Hematopoietic multipotent progenitor cell treated with erythropoietin and hydrocortisone succinate and interleukin-3 and kit ligand, for 15 days (in vitro differentiated cells): ENCODE measurements at places on chromosomes 3 and 15.

DNA sequence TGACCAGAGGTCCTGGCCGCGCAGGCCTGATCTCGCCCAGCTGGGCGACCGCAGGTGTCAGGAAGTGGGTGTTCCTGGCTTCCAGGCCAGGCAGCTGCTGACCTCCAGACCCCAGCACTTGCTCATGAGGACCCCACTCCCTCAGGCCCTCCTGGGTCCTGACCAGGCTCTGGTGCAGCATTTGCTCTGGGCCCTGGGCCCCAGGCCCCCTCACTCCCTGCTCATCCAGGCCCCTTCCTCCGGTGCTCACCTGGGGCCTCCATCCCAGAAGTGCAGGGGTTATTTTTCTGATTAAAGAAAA lies 7.7 kb upstream of the ROPN1B start:
- DNase-seq, result no peak

DNA sequence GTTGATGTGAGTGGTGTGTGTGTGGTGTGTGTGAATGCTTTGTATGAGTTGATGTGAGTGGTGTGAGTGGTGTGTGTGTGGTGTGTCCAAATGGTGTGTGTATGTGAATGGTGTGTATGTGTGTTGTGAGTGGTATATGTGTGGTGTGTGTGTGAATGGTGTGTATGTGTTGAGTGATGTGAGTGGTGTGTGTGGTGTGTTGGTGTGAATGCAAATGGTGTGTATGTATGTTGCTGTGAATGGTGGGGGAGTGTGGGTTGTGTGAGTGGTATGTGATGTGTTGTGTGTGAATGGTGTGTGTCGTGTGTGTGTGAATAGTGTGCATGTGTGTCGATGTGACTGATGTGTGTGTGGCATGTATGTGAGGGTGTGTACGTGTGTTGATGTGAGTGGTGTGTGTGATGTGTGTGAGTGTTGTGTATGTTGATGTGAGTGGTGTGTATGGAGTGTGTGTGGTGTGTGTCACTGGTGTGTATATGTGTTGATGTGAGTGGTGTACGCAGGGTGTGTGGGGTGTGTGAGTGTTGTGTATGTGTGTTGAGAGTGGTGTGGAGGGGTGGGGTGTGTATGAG lies 40.6 kb downstream of the ARNT2 start:
- no peak for DNase-seq

DNA sequence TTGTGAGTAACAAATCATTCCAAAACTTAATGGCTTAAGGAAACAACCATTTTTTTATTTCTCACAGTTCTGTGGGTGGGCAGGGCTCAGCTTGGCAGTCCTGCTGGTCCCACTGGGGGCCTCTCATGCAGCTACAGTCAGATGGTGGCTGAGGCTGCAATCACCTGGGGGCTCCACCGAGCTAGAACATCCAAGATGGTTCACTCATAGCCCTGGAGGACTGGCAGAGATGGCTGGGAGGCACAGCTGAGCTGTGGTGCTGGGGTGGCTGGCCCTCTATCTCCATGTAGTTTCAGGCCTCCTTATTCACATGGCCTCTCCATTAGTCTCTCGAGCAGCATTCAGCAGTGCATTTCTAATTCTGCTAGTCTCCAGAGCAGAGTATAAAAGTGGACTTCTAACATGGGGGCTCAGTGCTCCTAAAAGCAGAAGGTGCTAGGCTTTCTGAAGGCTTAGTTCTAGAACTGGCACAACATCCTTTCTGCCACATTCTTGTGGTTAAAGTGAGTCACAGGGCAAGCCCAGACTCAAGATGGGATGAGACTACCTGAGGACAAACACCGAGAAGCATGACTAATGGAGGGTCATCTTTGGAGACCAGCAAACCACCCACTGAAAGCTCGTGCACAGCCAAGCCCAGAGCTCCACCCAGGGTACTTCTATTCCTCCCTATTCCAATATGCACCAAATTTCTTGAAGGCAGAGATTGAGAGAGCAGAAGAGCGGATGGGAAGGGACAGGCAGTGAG lies 6.3 kb downstream of the CAV3 start:
- DNase-seq, result no peak

- no peak for DNase-seq
These were observed 65.8 kb upstream of the ZBTB38 start for GRCh38 chr3:141302364-141303141.

- no peak for DNase-seq
These were observed 214.5 kb downstream of the NTRK3 start for GRCh38 chr15:88042047-88042446.

DNA sequence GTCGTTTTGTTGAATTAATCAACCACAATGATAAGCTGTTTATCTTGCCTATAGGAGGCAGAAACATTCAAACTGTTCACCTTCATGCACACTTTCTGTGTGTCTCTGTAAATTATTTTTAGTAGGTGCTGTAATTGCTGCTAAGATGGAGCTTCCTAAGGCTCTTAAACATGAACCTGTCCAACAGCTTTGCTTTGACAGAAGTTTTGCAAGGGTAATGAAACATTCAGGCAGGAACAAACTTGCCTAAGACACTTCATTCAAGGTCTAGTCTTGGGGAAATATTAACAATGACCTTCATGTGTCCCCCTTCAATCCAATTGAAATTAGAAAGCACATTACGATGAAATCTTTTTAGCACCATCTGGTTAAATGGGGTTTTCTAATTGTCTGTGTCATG lies 156.1 kb downstream of the DIPK2A start:
- no peak for DNase-seq

DNA sequence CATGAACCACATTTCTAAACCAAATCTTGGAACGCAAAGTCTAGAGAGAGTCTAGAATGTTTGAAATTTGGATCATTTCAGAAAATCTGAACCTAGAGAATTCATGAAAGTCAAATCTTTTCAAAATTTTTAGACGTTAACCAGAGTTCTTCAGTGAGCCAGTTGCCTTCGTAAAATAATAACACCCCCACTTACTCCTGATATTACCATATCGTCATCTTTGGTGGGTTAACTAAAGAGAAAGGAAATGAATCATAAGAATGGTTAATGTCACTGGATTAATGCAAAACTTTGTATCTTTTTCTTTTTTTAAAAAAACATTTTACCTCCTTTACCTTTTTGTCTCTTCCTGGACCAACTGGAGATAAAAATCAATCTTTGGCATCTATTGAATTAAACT lies 1.2 kb upstream of the ZBED2 start:
- no peak for DNase-seq

GRCh38 chr3:28476194-28476593 lies 127.6 kb upstream of the AZI2 start:
- no peak for DNase-seq

DNA sequence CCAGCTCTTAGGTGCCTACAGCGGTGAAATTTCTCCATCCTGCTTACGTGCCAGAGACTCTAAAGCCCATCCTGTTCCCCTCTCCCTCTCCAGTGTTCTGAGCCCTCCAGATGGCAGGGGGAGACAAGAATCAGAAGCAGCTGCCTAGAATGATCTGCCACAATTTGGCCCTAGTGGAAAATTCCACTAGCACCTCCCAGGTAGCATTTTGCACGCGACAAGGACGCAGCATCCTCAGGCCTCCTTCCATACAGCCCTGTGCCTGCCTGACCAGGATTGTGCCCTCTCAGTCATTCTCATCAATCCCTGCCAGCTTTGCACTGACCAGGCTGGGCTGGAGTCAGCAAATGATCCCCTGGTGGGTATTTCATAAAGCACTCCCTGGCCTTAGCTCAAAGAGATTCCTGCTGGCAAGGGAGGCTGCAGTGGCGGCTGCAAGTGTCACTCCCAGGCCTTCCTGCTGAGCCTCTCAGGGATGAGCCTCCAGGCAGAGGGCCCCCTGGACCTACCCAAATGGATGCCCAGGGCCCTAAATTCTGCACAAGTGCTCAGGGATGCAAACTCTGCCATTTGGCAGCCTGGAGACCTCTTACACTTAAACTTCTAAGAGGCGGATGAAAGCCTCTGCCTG lies 130.2 kb upstream of the ATP2B2 start:
- DNase-seq, result no peak

DNA sequence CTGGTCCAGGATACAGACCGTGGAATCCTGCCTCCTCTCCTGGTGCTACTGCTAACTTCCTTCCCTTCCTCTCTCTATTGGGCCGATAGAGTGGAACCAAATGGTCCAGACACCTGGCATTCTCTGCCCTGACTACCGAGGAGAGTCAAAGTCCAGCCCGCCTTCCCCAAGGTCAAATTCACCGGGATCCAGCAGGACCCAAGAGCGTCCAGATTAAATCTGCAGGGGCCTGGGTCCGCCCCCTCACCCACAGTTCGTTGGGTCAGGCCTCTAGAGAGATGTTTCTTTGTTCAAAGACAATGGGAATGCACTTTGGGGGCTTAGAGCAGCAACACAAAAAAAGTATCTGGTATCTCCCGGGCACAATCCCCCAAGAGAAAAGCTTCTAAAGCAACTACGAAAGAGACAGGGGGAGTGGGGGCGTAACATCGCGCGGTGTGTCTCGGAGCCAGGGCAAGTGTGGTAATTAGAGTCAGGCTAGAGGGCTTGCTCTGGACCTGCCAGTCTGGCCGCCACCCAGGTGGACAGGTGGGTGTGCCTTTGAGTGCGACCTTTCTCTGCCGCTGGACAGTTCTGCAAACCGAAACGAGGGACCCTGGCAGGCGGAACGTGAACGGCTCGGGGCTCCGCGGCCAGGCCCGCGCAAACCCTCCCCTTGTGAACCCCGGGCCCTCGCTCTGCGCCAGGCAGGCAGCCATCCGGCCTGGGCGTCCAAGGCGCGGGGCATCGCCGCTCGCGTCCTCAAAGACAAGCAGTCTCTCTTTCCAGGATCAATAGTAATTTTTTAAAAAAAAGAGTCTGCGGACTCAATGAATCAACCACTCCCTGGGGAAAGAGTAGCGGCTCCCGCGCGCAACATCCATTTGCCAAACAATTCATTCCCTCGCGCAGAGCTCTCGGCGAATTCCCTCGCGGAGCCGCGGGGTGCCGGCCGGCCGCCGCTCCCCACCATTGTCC lies 806 bp downstream of the KLHL25 start:
- no peak for DNase-seq

GRCh38 chr3:3600665-3601340 lies 198.4 kb upstream of the LRRN1 start:
- no peak for DNase-seq

DNA sequence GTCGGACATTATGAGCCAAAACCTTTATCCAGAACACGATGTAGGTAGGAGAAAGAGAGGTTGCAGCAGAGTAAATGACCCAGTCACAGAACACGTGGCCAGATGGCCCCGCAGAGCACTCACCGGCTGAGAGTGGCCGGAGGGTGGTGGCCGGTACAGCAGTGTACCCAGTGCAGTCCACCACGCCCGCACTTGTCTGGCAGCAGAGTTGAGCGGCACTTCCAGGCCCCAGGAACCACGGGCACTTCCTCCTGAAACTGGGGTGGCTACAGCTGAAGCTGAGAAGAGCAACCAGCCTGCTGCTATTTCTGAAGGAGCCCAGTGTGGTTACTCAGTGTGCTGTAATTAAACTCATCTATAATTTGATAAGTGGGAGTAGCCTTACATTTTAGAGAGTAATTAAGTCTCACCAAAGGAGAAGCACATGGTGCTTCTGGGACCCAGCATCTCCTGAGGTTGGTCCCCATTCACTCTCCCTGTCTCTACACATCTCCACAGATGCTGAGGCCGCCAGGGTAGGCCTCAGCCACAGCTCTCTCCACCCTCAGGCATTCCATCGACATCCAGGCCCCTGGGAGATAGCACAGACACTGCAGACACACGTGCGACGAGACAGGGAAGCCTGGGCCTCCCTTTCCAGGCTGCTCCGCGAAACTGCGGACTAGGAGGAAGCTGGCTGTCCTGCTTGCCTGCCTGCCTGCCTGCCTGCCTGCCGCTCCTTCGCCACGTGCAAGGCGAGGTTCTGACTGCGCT lies 49.8 kb downstream of the BDH1 start:
- no peak for DNase-seq

GRCh38 chr3:59547874-59548273 lies 498.0 kb upstream of the CFAP20DC start:
- DNase-seq, result no peak

DNA sequence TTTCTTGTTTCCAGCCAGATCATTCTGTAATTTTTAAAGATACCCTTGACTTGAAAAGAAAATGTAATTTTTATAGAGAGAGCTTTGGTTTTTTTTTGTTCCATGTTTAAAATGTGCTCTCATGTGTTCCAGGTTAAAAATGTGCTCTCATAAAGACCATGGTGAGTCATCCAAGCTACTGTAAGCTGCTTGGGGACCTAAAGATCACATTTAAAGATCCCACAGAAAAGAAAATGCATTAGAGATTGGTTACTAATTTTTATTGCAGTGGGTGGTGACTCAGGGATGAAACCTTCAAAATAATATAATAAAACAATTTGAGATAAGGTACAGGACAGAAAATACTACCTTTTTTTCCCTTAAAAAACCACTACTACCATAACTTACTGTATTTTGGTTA lies 11.0 kb downstream of the TCF12 start:
- DNase-seq, result no peak

DNA sequence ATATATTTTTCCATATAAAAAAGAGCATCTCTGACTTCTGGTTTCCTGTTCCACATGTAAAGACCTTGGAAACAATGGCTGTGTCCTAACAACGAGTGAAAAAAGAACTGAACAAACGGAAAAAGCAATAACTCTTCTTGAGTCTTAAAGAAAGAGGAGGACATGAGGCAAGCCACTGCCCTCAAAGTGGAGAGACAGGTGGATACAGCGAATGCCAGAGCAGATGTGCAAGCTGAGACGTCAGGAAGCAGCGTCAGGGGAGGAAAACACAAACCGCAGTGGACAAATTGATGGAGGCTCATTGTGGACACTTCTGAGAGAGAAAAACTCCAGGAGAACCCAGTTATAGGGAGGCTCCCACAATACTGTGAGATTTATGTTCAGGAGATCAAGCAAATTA lies 208.0 kb upstream of the MME start:
- DNase-seq, result no peak

DNA sequence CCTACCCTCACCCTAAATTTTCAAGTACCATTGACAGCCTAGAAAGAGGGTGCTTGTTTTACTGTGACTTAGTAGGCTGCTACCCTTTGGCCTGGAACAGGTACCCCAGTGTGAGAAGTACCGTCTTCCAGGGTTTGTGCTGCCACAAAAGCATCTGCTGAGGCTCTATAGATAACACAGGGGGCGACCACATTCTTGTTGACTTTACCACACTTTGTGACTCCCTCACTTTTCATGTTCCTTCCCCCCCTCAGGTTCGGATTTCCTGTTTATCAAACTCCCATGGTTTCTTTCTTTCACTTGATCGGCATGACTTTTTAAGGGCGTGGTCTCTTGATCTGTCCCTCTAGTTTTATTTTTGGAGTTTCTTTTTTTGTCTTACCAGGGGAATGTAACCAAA lies 23.5 kb downstream of the EXOG start:
- no peak for DNase-seq

DNA sequence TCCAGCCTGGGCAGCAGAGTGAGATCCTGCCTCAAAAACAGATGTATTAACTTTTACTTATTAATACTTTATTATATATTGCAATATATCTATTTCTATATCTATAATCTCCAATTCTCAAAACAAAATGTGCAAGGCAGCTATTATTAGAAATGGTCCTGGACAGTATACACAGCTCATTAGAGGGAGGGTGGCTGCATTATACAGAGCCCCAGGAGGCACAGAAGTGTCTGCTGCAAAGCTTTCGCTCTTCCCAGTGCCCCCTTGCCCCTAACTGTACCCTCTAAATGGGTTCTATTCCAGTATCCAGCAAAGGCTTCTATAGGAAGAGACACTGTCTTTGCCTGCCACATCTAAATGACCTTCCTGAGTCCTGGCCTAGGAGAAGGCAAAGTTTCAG lies 24.5 kb downstream of the ARL14 start:
- no peak for DNase-seq

- no peak for DNase-seq
These were observed 1.7 kb upstream of the VPS18 start for GRCh38 chr15:40892447-40893012.

- no peak for DNase-seq
These were observed 32.3 kb upstream of the UBE2Q2 start for GRCh38 chr15:75810874-75811498.

- DNase-seq, result no peak
These were observed 67.8 kb downstream of the SLCO3A1 start for GRCh38 chr15:91921188-91921842.
